CD4-positive, alpha-beta T cell (primary cell): ENCODE measurements at places on chromosomes 2 and 18. TPM values are rescaled to one million over a fixed set of nuclear protein-coding genes. Genes with fewer than 3 reads are reported as not detected.
A peak's percentile ranks its signal among the peaks of the same experiment; 100 is the strongest.

GRCh38 chr2:119088416-119088815 is 70.1 kb downstream of the C1QL2 start:
- no peak for DNase-seq

DNA sequence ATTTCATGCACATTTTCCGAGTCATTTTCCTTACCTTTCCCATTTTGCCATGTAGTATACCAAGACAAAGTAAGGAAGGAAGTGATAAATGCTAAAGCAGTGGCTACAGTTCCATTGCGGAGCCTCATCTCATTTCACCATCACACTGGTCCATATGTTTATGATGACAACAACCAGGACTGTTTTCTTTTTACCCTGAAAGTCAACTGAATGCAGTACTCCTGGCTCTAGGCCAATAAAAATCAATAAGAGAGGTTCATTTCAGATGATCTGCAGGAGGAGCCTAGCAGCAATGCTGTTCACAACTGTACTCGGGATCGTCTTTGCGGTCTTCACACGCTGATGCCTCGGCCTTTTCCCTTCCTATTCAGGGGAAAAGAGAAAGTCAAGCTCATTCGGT is 4.7 kb downstream of the MGAT4A start:
- peak; percentile 28 for DNase-seq

DNA sequence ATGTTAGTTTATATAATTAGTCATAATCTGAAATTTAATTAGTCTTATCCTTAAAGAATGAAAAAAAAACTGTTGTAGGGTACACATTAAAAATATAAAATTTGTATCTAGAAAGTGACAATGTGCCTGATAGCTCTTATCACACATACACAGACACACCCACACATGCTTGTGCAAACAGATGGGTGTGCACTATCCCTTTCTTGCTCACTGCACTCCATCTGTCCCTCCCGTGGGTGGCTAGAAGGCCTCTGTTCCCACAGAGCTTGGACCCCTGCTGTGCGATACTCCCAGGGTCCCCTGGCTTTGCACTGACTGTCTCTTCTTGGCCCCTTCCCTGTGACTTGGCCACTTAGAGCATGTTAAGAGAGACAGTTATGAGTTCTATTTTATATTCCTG is 123.9 kb upstream of the ACKR3 start:
- no peak for DNase-seq

DNA sequence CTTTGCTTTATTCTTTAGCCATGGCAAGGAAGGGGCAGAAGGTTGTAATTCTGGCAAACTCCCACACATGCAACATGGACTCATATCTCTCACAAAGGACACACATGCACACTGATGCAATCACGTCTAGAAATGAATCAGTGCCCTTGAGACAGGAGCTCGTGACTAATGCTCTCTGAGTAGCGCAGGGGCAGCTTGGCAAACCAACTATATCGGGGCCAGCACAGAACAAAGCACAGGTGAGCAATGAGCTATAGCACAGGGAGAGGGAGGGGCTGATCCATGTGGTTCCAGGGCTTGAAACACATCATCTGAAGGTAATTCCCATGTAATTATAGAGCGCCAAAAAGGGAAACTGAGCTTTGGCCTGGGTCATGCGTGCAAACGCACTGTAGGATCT is 165.2 kb upstream of the KLF7 start:
- DNase-seq, result no peak

GRCh38 chr2:33354981-33355380 is 121.5 kb upstream of the RASGRP3 start:
- DNase-seq, result no peak

DNA sequence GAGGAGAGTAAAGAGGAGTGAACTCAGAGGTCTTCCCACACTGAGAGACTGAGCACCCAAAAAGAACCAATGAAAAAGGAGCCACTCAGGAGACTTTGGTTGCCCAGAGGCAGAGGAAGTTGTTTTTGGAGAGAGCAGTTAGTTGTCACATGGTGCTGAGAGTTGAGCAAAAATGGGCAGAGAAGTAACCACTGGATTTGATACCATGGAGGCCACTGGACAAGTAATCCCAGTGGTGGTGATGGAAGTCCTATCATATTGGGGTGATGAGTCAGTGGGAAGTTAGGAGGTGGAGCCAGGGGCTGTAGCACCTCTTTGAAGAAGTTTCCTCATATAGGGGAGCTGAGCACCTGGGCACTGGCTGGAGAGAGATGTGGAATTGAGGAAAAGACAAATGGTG is 235.8 kb downstream of the TPGS2 start:
- no peak for DNase-seq

DNA sequence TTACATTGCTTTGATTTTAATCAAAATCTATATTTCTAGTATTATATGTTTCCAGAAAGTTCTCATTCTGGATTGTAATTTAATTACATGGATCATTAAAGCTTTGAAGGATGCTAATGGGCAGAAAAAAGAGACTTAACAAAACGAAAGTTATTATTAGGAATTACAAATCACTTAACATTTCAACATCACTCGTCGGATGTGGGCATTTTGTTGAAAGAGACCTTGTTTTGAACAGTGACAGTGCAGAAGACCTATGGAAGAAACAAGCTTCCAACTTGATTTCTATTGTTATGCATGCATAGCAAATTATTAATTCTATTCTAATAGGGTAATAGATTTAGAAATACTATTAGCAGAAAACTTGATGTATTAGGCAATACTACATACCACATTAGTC is 31.4 kb upstream of the DARS1 start:
- no peak for DNase-seq

- no peak for DNase-seq
These were observed 128.0 kb downstream of the SPP2 start for GRCh38 chr2:234178330-234179030.

DNA sequence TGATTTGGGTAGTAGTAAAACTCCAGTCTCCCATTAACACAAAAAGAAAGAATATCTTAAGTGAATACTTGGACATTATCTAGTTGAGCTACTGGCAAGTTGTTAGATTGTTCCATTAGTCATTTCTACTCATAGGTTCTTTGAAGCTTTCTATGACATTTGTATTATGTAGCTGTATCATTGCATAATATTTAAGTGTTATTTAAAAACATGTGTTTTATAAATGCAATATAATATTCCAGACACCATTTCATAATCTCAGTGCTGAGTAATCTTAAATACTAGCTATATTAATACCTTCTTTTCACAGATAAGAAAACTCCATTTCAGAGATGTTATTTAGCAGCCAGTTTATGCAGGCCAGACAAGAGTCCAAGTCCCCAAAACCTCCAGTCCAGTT is 271.9 kb downstream of the NCKAP5 start:
- DNase-seq, result no peak

- no peak for DNase-seq
These were observed 95.8 kb downstream of the TMEM163 start for GRCh38 chr2:134623046-134623445.

GRCh38 chr2:8558956-8559355 is 122.9 kb upstream of the ID2 start:
- no peak for DNase-seq

DNA sequence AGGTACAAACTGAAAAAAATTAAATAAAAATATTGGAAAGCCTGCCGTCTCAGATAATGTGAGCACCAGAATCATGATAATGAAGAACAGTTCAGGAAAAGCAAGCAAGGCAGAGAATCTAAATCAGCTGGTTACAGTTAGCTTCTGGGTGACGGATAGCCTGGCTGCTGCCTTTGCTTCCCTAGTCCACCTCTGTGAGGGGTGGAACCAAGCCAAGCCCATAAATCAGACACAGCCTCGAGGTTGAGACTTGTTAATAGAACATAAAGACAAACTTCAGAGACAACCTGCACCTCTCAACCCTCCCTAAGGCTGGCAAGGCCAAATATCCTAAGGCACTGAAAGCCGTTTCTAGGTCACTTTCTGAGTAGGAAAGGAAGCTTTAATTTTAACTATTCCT is 334.7 kb upstream of the SLC39A10 start:
- no peak for DNase-seq

DNA sequence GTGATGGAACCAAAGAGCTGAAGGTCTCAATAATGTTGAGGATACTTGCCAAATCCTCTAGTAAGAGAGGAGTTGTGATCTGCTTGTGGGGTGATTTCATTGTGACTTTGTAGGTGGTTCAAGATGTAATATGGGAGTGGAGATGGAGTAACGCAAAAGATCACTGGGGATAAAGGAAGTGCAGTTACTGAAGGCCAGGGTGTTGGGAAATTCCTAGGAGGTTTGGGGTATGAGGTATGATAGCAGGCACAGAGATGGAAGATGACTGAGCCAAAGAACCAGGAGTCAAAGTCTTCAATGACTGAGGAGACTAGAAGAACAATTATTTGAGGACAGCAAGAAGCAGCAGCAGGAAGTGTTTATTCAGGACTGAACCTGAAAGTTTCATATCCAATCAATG is 222.6 kb downstream of the NCKAP5 start:
- no peak for DNase-seq

RAD51AP2 gene
- total RNA-seq, result not detected

DSC3 gene
- not detected for total RNA-seq

PTPRN gene
- total RNA-seq, result not detected

DTNA gene
- total RNA-seq, result not detected

ATP6V1B1 gene
- total RNA-seq, result not detected

ANKRD30B gene
- total RNA-seq, result not detected

PAPOLG gene
- total RNA-seq, result 19.9 TPM

ABHD1 gene
- total RNA-seq, result 1.3 TPM
